Right hindlimb (tissue), 1 donor: ENCODE measurements at places on chromosomes 1 and 21.
A peak's percentile ranks its signal among the peaks of the same experiment; 100 is the strongest.

- no peak for DNase-seq
These were observed 19.4 kb upstream of the TTC34 start for GRCh38 chr1:2820731-2821372.

DNA sequence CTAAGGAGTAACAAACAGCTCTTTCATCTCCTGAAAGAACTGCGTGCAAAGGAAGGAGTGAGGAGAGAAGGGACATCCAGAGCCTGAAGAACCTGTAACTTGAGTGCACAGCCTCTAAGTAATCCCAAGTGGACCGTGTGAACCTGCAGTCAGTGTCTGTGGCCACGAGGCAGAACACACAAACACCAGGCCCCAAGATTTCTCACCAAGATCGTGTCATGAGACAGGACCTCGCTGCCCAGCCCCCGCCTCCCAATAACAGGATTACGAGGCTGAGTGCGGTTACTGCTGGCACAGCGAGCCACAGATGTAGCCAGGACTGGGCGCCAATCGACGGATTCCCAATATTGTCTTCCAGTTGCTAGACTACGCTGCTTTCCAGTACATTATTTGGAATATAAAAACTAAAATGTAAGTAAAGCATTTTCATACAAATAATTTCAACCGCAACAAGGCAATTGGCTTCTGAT, 101.3 kb upstream of the SLC25A33 start:
- peak; percentile 88 for DNase-seq

GRCh38 chr21:42534421-42535378, 21.0 kb downstream of the SLC37A1 start:
- DNase-seq: peak; percentile 76

GRCh38 chr1:109579491-109579890, 31.1 kb downstream of the GNAI3 start:
- DNase-seq: peak; percentile 19

GRCh38 chr1:117210831-117211261, at the start of gene VTCN1:
Gene VTCN1 (minus strand): TSS chr1:117210927. CDS start chr1:117210855, 72 bp downstream.
- no peak for DNase-seq

DNA sequence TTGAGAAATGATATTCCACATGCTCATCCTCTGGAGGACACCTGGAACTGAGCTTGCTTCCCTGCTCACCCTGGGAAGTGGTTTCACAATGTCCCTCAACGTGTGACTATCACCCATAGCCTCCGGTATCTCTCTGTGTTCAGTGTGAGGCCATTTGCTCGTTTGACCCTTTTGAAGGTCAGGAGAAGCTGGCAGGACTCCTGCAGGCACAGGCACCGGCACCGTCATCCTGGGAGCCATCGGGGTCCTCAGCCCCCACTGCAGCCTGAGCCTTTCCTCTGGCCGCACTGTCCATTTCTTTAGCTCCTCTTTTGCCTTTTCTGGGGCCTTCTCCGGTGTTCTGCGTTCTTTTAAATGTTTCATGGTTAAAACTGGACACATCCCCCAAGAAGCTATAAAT, 159.6 kb upstream of the COL6A1 start:
- no peak for DNase-seq

- DNase-seq: peak; percentile 71
These were observed at the start of gene AGBL4 for GRCh38 chr1:50023292-50024159. Gene AGBL4 (minus strand): TSS chr1:50023954.

- no peak for DNase-seq
These were observed 6.4 kb upstream of the LRRC8B start for GRCh38 chr1:89518221-89518631.

DNA sequence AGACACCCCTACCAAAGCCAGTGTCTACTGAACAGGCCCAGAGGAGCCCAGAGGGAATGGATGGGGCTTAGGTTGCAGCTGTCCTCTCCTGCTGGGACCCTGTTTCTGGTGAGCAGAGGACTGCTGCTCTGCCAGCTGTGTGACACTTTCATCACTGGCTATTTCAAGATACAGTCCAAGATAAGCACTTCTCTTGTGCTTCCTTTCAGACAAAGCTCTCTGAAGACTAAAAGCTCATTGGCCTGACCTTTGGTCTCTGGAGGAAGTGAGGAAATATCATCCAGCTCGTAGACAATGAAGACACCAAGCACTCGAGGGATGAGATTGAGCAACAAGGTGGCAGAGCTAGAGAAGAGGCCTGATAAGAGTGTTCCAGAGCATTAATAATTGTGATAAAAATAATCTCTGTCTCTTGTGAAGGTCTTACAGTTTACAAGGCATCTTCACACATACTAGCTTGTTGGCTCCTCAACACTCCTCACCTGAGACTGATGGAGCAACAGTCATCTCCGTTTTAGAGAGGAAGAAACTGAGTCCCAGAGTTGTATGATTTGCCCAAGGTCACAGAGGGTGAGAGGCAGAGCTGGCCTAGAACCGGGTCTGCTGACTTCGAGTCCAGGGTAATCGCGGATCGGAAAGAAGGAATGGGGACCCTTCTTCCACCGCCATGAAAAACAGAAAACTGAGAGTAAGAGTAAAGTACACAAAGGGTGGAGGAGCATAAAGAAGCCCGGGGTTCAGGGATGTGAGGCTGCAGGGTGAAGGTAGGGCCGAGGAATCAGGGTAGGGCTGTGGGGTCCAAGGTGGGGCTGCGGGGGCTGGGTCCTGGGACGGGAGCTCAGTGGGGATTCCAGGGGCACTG, 666 bp downstream of the PAFAH2 start:
- peak; percentile 68 for DNase-seq

- no peak for DNase-seq
These were observed 2.7 kb downstream of the DISP1 start for GRCh38 chr1:222817529-222817928.

- DNase-seq: no peak
These were observed 4.7 kb upstream of the SLAMF1 start for GRCh38 chr1:160651433-160652064.

- peak; percentile 92 for DNase-seq
These were observed 199.7 kb downstream of the CAMTA1 start for GRCh38 chr1:6984986-6985385.

- DNase-seq: peak; percentile 70
These were observed 1.6 kb upstream of the KLHDC9 start for GRCh38 chr1:161096530-161096929.
